Sigmoid colon (tissue), 7 donors: ENCODE measurements at places on chromosomes 6 and 20. TPM values are rescaled to one million over a fixed set of nuclear protein-coding genes. Genes with fewer than 3 reads are reported as not detected.

- no peak for DNase-seq
- no peaks in the 10 kb centered on the region for H3K27me3 ChIP-seq
- no peak overlapping the region for H3K4me3 ChIP-seq
- no peaks in the 10 kb centered on the region for H3K36me3 ChIP-seq
Observed at GRCh38 chr20:24617080-24617432, 147.6 kb downstream of the SYNDIG1 start.

DNA sequence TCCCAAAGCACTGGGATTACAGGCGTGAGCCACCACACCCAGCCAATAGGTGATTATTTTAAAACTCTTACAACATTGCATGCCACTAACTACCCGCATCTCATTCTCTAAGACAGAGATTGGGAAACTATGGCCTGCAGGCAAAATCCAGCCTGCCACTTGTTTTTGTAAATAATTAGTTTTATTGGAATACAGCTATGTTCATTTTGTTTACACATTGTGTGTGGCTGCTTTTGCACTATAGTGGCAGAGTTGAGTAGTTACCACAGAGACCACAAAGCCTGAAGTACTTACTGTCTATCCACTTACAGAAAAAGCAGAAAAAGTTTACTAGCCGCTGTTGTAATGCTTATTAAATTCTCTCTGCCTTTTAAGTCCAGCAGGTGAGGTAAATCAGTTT lies 16.4 kb upstream of the PKIG start:
- no peaks in the 10 kb centered on the region for H3K27me3 ChIP-seq
- peaks cover 63% of the 10 kb centered on the region for H3K4me1 ChIP-seq
- H3K4me3 ChIP-seq, result peak overlapping the region; percentile 29
- DNase-seq, result no peak
- H3K36me3 ChIP-seq, result no peaks in the 10 kb centered on the region

DNA sequence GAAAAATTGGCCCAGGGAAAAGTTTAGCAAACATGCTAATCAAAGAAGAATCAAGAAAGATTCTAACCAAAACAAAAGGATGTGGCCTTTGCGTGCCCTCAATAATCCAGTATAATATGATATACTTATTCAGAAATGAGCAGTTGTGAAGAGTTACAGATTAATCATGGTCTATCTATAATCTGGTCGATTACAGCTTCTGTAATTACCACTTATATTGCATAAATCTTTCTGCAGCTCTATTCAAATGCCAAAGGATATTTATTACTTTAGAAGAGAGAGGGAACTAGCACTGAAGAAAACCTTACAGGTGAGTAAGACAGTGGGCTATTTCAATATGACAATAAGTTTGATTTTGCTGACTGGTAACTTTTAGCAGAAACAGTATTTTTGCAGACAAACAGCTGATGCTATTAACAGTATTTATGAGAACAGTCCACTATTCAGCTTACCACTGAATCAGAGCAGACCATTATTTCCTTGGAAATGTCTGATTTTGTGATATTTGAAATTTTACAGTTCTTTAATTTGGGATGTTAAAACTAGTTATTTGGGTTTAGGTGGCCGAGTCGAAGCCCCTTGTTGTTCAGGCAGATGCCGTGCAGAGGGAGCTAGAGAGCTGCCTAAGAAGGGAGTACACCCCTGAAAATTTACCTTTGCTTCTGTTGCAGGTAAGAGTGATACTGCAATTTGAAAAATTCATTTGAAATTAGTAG lies 92.2 kb downstream of the CEP57L1 start:
- DNase-seq, result peak; percentile 66
- no peaks in the 10 kb centered on the region for H3K27me3 ChIP-seq
- H3K36me3 ChIP-seq, result no peaks in the 10 kb centered on the region
- no peaks in the 10 kb centered on the region for H3K4me1 ChIP-seq

DNA sequence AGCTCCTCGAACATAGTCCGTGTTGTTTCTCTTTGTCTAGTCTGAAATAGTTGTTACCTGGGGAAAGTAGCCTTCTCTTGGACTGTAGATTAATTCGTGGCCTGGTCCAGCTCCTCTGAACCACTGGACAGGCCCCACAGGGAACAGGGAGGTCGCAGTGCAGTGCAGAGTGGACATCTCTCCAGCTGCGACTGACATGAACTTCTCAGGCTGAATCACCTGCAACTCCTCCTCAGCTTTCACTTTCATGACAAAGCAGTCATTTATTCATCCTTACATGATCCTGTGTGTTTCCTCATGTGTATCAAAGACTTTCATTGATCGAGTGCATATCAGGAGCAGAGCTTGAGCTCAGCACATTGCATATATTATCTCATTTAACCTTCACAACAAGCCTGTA lies 19.1 kb upstream of the SIRPG start:
- no peak overlapping the region for H3K4me3 ChIP-seq
- H3K36me3 ChIP-seq, result no peaks in the 10 kb centered on the region
- H3K4me1 ChIP-seq, result no peaks in the 10 kb centered on the region
- no peak for DNase-seq
- no peak overlapping the region for H3K27ac ChIP-seq
- no peaks in the 10 kb centered on the region for H3K27me3 ChIP-seq

DNA sequence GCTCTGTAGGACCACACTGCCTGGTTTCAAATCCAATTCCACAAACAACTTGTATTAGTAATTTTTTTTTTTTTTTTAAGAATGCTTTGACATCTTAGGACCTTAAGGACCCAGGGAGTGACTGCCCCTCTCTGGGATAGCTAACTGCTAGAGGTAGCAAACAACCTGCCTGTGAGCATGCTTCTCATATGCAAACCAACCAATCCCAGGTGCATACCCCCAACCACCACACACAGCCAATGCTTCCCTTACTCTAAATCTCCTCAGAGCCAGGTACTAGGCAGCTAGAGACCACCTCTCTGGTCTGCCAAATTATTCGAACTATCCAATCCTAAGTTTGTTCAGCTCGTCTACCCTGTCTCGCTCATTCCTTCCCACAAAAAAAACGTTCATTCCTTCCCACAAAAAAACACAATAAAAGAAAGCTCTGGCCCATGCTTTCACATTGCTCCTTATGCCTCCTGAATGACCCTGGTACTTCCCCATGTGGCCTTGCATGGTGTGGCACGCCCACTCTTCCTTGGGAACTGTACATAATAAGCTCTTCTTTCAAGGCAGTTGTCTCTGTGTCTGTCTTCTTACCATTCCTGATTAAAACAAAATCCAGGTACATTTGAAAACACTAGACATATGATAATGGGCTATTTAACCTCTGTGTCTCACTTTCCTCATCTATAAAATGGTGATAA lies 6.4 kb downstream of the SERAC1 start:
- H3K27ac ChIP-seq, result peak overlapping the region; percentile 51
- no peaks in the 10 kb centered on the region for H3K27me3 ChIP-seq
- H3K36me3 ChIP-seq, result no peaks in the 10 kb centered on the region
- DNase-seq, result no peak
- no peak overlapping the region for H3K4me3 ChIP-seq
- H3K4me1 ChIP-seq, result peaks cover 17% of the 10 kb centered on the region

- H3K36me3 ChIP-seq, result peaks cover 14% of the 10 kb centered on the region
- no peak overlapping the region for H3K27ac ChIP-seq
- no peaks in the 10 kb centered on the region for H3K4me1 ChIP-seq
- no peaks in the 10 kb centered on the region for H3K27me3 ChIP-seq
- no peak for DNase-seq
Observed at GRCh38 chr6:44105993-44106740, 21.1 kb downstream of the MRPL14 start.

DNA sequence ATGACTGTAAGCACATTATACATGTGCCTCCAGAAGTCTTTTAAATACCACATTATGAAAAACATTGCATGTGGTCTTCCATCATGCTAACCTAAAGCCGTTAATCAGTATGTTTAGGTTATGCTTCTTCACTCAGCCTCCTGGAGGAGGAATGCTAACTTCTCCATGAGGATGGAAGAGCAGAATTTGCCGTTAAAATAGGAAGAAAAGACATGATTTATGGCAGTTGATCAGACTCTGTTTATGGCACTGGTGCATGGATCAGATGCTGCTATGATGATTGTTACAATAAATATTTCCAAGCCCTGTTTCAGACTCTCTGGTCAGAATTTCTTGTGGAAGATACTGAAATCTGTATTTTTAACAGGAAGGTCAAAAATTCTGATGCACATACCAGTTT lies 31.7 kb downstream of the MAP3K4 start:
- H3K4me3 ChIP-seq, result no peak overlapping the region
- no peaks in the 10 kb centered on the region for H3K4me1 ChIP-seq
- no peak overlapping the region for H3K27ac ChIP-seq
- no peaks in the 10 kb centered on the region for H3K27me3 ChIP-seq
- H3K36me3 ChIP-seq, result no peaks in the 10 kb centered on the region

DNA sequence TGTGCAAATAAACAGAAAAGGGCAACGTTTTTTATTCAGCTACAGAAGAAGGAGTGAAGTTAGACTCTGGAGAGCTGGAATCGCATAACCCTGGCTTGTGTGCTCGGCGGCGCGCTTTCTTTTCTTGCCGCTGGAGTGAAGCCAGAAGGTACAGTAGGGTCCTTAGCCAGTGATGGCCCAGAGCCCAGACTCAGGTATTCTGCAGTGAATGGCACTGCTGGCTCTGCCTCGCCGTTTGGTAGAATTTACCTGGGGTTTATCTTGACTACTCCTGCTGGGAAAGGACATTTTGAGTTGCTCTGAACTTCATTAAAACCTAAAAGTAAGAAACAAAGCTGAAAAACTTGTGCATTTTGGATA lies 56.9 kb upstream of the TIAM2 start:
- peaks cover 9% of the 10 kb centered on the region for H3K4me1 ChIP-seq
- no peaks in the 10 kb centered on the region for H3K36me3 ChIP-seq

DNA sequence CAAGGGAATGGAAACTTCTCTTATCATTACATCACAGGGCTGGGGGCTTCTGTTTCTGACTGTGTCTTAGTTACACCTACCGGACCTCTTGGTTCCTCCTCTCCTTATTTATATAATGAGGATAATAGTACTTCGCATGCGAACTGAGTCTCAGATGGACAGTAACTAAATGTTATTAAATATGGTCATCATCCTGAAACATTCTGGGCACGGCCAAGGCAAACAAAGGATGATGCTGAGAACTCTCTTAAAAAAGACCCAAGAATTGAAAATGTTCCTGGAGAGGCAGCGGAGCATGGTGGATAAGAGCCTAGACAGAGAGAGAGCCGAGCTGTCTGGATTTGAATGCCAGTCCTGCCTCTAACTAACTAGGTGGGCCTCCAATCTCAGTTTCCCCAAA lies 119.8 kb upstream of the SASH1 start:
- no peak overlapping the region for H3K27ac ChIP-seq
- no peaks in the 10 kb centered on the region for H3K36me3 ChIP-seq
- no peaks in the 10 kb centered on the region for H3K27me3 ChIP-seq
- DNase-seq, result no peak
- H3K4me3 ChIP-seq, result no peak overlapping the region

GRCh38 chr6:37696841-37697662 lies 631 bp downstream of the MDGA1 start:
- DNase-seq, result no peak
- H3K27ac ChIP-seq, result peak overlapping the region; percentile 78
- peak overlapping the region; percentile 51 for H3K4me3 ChIP-seq
- H3K27me3 ChIP-seq, result peaks cover 2% of the 10 kb centered on the region

DNA sequence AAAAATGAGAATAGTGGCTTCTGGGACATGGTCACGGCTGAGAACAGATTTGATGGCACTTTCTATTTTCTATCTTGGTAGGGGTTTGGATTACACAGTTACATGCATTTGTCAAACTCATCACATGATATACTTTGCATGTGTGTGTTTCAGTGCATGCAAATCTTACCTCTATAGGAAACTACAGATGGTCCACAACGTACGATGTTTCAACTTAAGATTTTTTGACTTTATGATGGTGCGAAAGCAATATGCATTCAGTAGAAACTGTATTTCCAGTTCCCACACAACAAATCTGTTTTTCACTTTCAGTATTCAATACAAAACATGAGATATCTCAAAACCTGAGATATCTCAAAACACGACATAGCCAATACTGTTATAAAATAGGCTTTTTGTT lies 231.8 kb upstream of the SPTLC3 start:
- DNase-seq, result no peak
- H3K4me1 ChIP-seq, result no peaks in the 10 kb centered on the region
- no peaks in the 10 kb centered on the region for H3K36me3 ChIP-seq
- H3K4me3 ChIP-seq, result no peak overlapping the region

- H3K36me3 ChIP-seq, result no peaks in the 10 kb centered on the region
- H3K27me3 ChIP-seq, result no peaks in the 10 kb centered on the region
- no peak overlapping the region for H3K27ac ChIP-seq
- H3K4me1 ChIP-seq, result no peaks in the 10 kb centered on the region
- H3K4me3 ChIP-seq, result no peak overlapping the region
Observed at GRCh38 chr6:76702187-76702586, 629.7 kb upstream of the IMPG1 start.

GRCh38 chr6:41638935-41639808 lies 904 bp downstream of the MDFI start:
- peaks cover 39% of the 10 kb centered on the region for H3K27me3 ChIP-seq
- H3K4me1 ChIP-seq, result peaks cover 29% of the 10 kb centered on the region
- H3K36me3 ChIP-seq, result no peaks in the 10 kb centered on the region
- peak overlapping the region; percentile 50 for H3K4me3 ChIP-seq

The ASIP gene
- total RNA-seq, result 0.99 TPM

The ZNF76 gene
- total RNA-seq, result 29.3 TPM

The LPA gene
- not detected for total RNA-seq

The FAM83B gene
- not detected for total RNA-seq

The C6orf136 gene
- total RNA-seq, result 32.3 TPM

The SALL4 gene
- total RNA-seq, result not detected
